Fibroblast of skin of back (primary cell): ENCODE measurements at places on chromosomes 11 and 22.
A peak's percentile ranks its signal among the peaks of the same experiment; 100 is the strongest.

GRCh38 chr22:23533328-23533762 is 46.7 kb downstream of the IGLL1 start:
- peak; percentile 19 for DNase-seq

GRCh38 chr11:1869427-1870325 is 16.8 kb downstream of the LSP1 start:
- no peak for DNase-seq

DNA sequence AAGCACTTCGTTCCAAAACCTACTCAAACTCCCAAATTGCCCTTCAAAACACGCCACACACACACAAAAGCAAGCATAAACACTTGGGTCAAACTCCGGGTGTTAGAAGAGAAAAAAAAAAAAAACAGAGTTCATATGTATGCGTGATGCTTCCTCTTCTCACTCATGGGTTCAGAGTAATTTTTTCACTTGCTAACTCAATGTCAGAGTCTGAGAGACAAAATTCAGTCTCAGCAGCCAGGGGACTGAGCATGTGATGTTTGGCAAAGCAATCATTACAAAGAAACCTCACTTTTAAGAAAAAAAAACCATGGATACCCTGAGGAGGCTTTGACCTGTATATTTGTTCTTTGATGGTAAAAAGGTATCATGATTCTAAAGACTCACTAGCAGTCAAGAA is 461.7 kb downstream of the NTM start:
- DNase-seq, result no peak

- peak; percentile 95 for DNase-seq
Measured at GRCh38 chr11:20097319-20098221, 62.7 kb downstream of the DBX1 start.

DNA sequence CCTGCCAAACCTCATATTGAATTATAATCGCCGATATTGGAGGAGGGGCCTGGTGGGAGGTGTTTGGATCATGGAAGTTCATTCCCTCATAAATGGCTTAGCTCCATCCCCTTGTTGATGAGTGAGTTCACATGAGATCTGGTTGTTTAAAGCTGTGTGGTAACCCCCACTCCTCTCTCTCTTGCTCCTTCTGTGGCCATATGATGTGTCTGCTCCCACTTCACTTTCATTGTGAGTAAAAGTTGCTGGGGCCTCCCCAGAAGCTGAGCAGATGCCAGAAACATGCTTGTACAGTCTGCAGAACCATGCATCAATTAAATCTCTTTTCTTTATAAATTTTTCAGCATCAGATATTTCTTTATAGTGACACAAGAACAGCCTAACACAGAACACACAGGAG is 929.0 kb upstream of the FAT3 start:
- DNase-seq, result no peak

- DNase-seq, result no peak
Measured at GRCh38 chr11:21396342-21397008, 727.1 kb downstream of the NELL1 start.

- DNase-seq, result no peak
Measured at GRCh38 chr11:116136987-116137674, 632.9 kb upstream of the CADM1 start.

DNA sequence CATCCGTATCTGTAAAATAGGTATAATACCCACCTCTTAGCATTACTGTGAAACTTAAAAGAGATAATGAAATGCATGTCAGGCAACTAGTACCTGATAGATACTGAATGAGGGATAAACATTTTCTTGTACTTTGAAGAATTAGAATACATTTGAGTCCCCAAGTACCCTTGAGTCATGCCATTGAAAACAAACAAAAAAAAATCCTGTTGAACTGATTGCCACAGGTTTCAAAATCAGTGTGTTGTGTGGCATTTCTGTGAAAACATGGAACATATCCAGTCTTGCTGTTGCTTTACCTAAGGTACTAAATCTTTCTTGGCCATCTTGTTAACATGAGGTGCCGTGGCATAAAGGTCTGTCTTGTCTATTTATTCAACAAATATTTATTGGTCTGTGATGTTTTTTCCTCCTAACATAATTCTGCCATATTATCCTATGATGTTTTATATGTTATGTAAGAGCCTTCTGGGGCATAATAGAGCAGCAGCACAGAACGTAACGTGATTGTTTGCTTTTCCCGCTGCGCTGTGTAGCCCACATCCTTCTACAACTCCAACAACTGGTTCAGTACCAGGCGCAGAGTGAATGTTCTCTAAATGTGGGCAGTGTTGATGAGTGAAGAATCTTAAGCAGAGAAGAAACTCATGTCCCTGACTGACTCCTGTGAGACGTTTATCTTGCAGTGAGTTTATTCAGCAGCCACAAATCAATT is 79.3 kb upstream of the RAB1B start:
- no peak for DNase-seq

GRCh38 chr11:6321961-6322362 is 1.7 kb upstream of the CAVIN3 start:
- peak; percentile 74 for DNase-seq

- peak; percentile 25 for DNase-seq
Measured at GRCh38 chr11:132451942-132452601, 1080.2 kb downstream of the OPCML start.

- DNase-seq, result no peak
Measured at GRCh38 chr11:3099178-3099577, 42.0 kb upstream of the CARS1 start.

- no peak for DNase-seq
Measured at GRCh38 chr11:100800202-100800601, 113.1 kb downstream of the ARHGAP42 start.

GRCh38 chr11:39247570-39248137 is 2211.8 kb downstream of the LRRC4C start:
- no peak for DNase-seq

- DNase-seq, result no peak
Measured at GRCh38 chr11:45181193-45181888, 34.9 kb downstream of the PRDM11 start.

DNA sequence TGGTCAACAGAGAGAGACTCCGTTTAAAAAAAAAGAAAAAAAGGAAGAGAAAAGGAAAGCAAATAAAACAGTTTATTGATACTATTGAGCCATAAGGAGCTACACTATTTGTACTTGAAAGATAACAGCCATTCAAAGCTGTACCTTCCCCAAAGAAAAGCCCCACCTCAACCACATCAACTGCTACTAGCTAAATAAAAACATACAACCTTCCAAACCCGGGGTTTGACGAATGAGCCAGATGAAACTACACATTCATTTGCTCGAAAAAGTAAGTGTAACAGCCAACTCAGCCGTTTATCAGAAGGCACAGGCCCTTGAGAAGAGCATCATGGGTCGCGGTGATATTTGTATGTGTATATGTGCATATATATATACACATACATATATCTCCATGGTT is 78.4 kb downstream of the SIK3 start:
- DNase-seq, result no peak

GRCh38 chr11:41578421-41579051 is 119.1 kb upstream of the LRRC4C start:
- no peak for DNase-seq

DNA sequence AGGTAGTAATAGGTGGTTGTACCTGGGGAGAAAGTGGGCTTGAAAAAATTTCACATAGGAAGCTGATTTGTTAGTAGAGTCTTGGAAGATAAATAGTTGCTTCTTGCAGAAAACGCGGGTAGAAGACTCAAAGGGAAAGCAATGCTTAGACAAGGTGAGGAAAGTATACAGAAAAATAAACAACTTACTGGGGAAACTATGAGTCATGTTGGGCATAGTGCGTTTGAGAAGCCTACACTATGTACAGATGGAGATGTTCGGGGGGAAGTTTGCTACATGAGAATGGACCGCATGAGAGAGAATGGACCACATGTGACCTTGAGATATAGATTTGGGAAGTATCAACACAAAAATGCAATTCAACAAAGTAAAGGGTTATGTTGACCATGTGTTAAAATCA is 86.7 kb upstream of the DDI1 start:
- no peak for DNase-seq

GRCh38 chr11:47641600-47642098 is 710 bp downstream of the MTCH2 start:
- no peak for DNase-seq

DNA sequence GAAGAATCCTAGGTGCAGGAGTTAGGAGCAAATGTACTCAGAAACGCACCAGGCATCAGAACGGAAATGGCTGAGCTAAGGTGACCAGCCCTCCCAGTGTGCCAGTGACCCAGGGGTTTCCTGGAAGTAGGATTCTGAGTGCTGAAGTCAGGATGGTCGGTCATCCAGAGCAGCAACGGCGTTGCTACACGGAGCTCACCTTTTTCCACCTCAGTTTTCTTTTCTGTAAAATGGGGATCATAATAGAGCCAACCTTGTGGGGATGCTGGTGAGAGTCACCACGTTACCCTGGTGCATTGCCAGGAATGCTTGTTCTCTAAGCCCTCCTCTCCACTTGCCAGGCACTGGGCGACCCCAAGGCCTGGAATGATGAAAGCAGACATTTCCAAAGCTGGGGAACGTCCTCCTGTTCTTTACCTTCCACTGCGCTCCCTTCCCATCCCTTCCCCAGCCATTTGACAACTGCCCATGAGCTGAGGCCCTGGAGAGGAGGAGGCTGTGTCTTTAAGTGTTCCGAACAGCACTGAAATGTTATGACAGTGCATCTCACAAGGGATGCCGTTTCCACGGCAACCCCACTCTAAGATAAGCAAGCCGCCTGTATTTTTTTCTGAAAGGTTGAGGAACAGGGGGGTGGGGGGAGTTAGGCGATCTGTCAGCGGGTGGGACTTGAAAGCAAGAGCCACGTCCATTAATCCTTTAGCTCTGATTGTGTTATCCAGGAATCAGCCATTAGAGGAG is 66.8 kb downstream of the TSPAN18 start:
- peak; percentile 43 for DNase-seq

GRCh38 chr22:25182131-25183110 is 17.2 kb upstream of the CRYBB3 start:
- no peak for DNase-seq

DNA sequence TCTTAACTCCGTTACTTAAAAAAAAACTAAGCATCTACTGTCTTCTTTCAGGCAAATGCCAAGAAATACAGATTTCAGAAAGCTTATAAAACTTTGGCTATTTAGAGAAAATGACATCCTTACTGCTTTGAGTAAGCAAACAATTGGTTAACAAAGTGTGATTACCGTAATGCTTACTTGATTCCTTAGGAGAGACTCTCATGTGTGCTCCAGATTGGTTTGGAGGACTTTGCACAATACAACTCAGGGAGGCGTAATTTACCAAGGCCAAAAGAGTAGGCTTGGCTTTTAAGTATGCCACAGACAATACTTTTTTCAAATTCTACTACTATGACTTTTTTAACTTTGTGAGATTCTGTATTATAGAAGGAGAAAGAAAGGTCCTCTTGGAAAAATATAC is 76.9 kb upstream of the ALKBH3 start:
- no peak for DNase-seq

- no peak for DNase-seq
Measured at GRCh38 chr11:130458410-130458729, 9.9 kb downstream of the ADAMTS15 start.

DNA sequence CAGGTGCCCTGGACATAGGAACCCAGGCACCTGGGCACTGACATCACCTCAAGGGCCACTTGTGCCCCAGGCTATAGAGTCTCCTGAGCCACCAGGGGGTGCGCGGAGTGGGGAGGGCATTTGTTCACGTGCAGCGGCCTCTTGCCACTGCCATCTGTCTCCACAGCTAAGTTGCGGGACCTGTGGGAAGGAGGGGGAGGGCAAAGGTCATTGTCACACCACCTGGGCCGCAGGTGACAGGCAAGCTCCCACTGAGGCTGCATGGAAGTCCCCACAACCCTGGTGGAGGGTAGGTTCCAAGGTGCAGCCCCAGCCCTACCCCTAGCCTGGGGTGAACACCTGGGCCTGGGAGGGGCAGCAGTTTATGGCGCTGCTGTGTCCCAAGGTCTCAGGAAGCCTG is 79.5 kb downstream of the PIWIL3 start:
- no peak for DNase-seq

DNA sequence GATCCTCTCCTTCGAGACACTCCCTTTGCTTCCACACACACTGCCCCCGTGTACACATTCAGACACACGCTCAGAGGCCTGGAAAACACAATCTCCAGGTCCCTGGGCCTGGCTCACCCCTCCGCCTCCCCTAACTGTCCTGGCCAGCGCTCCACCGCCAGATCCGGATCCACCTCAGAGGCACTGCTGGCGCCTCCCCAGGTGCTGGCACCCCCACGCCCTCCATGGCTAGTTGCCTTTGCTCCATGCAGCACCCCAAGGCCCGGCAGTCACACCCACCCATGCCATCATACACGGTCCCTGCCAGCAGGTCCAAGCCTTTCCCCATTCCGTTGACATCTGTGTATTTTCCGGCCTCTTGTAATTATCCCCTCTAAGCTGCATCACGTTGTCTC is 11.1 kb downstream of the SPTBN2 start:
- DNase-seq, result no peak

DNA sequence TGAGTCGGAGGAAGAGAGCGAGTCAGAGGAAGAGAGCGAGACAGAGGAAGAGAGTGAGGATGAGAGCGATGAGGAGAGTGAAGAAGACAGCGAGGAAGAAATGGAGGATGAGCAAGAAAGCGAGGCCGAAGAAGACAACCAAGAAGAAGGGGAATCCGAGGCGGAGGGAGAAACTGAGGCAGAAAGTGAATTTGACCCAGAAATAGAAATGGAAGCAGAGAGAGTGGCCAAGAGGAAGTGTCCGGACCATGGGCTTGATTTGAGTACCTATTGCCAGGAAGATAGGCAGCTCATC is 780 bp downstream of the TRIM44 start:
- no peak for DNase-seq

DNA sequence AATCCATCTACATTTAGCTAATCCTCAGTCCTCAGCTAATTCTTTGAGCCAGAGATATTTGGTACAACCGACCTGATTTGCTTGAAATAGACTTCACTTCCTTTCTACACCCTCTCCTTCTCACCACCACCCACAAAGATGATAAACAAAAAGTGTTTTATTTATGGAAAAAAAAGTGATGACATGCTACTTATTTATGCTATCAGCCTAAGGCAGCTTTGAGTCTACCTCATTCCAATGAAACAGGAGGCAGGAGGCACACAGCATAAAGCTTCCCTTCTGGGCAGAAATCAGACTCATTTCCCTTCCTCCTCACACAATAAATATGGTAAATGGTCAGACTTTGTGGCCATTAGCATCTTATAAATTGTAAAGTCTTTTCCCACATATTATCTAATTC is 325.7 kb downstream of the SOX6 start:
- DNase-seq, result no peak
